ENCODE measurements at places on chromosomes 4 and X. TPM values are rescaled to one million over a fixed set of nuclear protein-coding genes. Genes with fewer than 3 reads are reported as not detected.

DNA sequence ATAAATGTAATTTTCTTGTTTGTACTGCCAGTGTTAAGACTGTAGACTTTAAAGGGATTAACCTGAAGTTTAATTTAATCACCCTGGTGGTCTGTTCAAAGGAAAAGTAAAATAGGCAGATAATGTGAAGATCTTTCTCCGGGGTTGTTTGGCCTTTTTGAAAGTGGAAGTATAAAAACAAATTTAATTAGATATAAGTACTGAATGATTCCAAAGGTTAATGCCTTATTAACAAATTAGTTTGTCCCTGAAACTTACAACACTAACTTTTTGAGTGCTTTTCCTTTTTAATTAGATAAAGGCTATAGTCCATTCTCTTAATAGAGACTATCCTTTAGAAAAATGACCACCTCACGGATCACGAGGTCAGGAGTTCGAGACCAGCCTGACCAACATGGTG is 10.4 kb upstream of the PGAM4 start:
- no peak for DNase-seq

DNA sequence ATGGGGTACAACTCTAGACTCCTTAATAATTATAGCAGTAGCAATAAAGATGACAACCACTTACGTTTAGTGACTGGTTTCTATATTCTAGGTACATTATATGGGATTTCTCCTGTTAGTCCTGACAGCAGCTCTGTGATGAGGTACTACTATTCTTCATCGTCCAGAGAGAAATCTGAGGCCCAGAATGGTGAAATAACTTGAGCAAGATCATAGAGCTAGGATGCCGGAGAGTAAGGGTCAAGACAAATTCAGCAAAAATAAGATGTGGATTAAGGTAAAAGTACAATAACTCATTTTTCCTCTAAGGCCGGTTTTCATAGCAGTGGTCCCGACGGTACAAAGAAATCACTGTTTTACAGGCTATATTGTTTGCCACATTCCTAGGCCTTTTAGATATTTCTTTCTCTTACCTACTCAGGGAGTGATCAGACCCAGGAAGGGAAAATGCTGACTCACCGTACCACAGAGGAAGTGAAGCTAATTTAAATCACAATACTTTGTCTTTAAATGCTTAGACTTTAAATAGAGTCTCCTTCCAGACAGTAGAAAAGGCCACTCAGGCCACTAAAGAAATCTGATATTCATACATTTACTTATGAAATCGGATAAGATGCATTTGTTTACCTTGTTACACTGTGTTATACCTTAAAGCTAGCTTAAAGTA is 2023.0 kb upstream of the AGA start:
- DNase-seq: no peak

DNA sequence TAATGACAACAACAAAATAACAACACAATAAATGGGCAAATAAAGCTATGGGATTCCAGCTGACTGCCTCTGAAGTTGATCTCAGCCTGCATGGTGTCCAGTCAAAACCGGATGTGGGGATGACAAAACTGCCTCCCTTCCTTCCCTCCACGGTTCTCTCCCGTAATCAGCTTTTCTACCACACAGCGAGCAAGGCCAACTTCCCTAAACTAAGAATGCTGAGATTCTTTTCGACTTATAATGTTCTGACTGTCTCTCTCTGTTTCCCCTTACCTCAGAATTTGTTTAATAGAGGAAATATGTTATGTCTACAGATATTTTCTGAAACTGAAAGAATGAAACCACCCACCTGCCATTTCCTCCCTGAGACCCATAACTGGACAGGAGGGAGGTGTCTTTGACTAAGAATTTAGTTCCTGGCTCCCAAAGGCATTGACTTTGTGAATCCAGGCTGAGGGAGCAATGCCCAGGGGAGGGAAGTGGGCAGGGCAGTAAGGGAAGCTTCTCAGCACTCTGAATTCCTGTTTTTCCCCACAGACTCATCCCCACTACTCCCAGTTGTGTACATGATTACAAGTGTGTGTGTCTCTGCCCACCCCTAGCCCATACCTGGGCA is 1.0 kb upstream of the TLR1 start:
- no peak for DNase-seq

DNA sequence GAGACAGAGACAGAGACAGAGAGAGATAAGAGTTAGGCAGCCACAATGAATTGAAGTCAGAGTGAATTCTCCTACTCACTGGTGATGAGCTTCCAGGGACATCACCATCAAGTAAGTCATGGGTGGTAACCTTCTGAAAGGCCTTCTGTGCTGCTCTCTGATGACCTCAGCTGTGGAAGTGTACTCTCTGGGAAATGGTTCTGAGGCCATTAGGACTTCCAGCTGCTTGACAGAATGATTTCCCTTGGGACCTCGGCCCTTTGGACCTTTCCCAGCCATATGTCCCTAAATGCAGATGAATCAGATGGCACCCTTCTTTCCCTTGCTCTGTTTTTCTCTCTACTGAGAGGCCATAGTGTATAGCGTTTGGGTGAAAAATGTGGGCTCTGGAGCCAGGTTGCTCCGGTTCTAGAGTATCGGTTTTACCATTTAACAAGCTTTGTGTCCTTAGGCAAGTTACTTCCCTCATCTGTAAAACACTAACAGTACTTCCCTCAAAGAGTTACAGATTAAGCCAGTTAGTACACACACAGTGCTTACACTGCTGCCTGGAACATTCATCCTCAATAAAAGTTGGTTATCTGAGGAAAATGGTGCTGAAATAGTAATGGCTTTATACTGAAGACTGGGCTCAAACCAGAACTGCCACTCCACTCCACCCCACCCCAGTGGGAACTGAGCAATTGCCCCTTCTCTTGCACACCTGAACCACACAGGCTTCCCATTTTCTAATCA is 7.6 kb downstream of the SEPTIN11 start:
- DNase-seq: no peak

XAGE1A gene
- total RNA-seq: not detected
